IMR-90 (cell line): ENCODE measurements at places on chromosomes 6 and 20. TPM values are rescaled to one million over a fixed set of nuclear protein-coding genes. Genes with fewer than 3 reads are reported as not detected.

- DNase-seq, result no peak
Measured at GRCh38 chr6:166928644-166929541, 27.5 kb downstream of the RNASET2 start.

GRCh38 chr6:119960456-119960855, 610.9 kb upstream of the MAN1A1 start:
- DNase-seq, result no peak

GRCh38 chr6:67898875-67899274, 736.2 kb upstream of the ADGRB3 start:
- DNase-seq, result no peak

The PDE10A gene
- 12.4 and 15.8 TPM in 2 replicates for total RNA-seq

DNA sequence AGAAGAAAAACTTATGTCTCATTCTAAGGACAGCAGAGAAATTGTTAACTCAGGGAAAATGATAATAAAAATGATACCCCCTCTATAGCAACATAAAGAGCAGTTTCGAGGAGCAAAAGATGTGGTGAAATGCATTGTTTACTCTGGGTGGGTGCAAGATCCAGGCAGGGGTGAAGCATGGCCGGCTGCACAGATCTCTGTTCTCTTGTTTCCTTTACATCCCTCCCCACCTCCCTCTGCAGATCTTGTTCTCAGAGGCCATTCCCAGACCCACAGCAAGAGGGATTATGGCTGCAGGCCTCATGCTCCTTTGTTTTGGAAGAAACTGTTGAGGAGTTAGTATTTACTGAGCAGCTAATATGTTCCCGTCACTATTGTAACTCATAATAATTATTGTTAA, 1.8 kb downstream of the BTN3A1 start:
- DNase-seq, result no peak

- DNase-seq, result no peak
Measured at GRCh38 chr6:156848123-156848522, 70.9 kb downstream of the ARID1B start.

The APOM gene
- 0.83 and 1.4 TPM in 2 replicates for total RNA-seq

GRCh38 chr20:37519508-37520418, 1.3 kb upstream of the NNAT start:
- DNase-seq, result no peak
